ENCODE measurements at places on chromosomes 5 and 9.

- no peak for DNase-seq
Measured at GRCh38 chr5:98963019-98963418, 34.2 kb upstream of the CHD1 start.

DNA sequence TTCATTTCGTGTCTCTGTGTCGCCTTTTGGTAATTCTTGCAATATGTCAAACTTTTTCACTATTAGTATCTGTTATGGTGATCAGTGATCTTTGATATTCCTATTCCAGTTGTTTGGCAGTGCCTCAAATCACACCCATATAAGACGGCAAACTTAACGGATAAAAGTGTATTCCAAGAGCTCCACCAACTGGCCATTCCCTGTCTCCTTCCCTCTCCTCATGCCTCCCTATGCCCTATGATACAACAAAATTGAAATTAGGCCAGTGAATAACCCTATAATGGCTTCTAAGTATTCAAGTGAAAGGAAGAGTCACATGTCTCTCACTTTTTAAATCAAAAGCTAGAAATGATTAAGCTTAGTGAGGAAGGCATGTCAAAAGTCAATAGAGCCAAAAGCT lies 74.8 kb downstream of the CDK5RAP2 start:
- no peak for DNase-seq

DNA sequence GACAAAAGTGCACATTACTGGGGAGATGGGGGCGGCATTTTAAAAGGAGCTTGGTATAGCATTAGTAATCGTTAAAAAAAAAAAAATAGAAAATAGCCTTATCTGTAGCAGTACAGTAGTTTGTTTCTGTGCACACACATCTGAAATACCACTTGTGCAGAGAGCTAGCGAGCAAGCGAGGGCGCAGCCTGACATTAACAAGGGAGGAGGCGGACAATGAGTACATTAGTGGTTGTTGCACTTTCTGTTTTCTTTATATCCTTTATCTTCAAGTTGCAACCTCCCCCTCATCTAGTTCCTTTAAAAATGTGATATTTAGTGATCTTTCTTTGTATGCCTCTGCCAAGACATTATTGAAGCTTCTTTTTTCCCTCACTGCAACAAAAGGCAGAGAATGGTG lies 880 bp upstream of the PTPDC1 start:
- no peak for DNase-seq

DNA sequence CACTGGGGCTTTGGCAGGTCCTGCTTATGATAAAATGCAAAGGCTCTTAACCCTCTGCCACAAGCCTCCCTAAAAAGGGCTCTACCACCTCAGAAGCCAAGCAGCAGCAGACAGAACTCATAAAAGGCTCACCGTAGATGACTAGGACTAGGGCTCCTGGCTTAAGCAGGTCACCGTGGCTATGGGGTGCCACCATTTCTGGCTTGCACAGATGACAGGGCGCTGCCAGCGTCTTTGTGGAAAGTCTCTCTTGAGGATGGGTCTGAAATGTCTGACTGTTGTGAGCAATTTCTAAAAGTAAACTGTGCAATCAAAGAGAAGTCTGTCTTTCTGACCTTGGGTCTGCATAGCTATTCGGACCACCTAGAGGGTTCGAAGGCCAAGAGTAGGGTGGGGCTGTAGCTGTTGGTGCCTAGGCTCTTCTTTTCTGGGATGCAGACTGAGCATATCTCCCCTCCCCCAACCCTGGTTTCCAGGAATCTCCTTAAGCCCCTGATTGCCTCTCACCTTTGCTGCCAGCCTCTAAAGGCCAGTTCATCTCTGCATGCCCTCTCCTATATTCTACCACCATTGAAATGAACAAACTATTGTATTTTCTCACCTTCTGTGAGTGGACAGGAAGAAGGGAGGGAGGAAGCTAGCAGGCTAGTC lies 307.4 kb downstream of the ARHGAP26 start:
- DNase-seq = no peak

GRCh38 chr5:108765647-108766046 lies 17.9 kb downstream of the FER start:
- DNase-seq = no peak

- DNase-seq = no peak
Measured at GRCh38 chr5:27491047-27491446, 452.7 kb upstream of the CDH9 start.

DNA sequence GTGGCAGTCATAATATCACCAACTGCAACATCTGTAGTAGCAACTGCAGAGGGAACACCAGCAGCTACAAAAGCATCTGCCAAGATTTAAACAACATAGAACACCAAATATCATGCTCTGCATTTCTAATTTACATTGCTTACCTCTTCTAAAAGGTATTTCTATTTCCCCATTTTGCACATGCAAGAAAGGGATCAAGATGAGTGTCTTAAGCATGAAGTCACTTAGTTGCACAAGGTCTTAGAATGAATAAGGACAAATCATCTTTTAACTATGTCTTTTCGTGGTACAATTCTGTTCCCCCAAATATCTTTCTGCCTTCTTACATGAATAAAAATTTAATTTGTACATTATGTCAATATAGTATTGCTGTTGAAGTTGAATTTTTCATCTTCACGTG lies 1746.4 kb downstream of the EFNA5 start:
- no peak for DNase-seq

- DNase-seq = no peak
Measured at GRCh38 chr5:147057051-147057450, 177.8 kb upstream of the STK32A start.

- DNase-seq = no peak
Measured at GRCh38 chr5:174491265-174491664, 233.1 kb upstream of the MSX2 start.

GRCh38 chr5:32251871-32252458 lies 60.8 kb downstream of the MTMR12 start:
- DNase-seq = no peak

DNA sequence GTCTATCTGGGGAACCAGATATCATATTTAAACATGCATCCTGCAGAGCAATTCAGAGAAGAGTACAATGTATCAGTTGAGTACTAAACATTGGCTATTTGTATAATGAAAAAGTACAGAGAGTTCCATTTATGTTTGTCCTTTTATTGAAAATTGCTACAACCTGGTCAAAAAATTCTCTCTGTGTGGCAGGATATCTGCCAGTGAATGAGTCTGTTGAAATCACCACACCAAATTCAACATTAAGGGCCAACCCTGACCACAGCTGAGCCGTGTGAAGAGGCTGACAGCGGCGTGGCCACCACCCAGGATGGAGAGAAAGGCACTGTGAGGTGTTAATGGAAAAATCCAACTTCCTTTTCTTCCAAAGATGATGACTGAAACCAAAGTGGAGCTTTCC lies 422.7 kb upstream of the PIK3R1 start:
- no peak for DNase-seq

DNA sequence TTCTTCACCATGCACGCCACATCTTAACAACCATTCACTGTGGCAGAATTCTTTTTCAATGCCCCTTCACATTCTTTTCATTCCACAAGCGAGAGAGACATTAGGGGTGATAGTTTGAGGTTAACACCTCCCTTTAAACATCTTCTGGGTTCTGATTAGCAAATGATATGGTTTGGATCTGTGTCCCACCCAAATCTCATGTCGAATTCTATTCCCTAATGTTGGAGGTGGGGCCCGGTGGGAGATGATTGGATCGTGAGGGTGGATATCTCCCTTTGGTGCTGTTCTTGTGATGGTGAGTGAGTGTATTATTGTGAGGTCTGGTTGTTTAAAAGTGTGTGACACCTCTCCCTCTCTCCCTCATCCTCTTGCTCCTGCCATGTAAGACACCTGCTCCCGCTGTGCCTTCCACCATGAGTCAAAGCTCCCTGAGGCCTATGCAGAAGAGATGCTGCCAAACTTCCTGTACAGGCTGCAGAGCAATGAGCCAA lies 46.1 kb upstream of the RAI14 start:
- no peak for DNase-seq

DNA sequence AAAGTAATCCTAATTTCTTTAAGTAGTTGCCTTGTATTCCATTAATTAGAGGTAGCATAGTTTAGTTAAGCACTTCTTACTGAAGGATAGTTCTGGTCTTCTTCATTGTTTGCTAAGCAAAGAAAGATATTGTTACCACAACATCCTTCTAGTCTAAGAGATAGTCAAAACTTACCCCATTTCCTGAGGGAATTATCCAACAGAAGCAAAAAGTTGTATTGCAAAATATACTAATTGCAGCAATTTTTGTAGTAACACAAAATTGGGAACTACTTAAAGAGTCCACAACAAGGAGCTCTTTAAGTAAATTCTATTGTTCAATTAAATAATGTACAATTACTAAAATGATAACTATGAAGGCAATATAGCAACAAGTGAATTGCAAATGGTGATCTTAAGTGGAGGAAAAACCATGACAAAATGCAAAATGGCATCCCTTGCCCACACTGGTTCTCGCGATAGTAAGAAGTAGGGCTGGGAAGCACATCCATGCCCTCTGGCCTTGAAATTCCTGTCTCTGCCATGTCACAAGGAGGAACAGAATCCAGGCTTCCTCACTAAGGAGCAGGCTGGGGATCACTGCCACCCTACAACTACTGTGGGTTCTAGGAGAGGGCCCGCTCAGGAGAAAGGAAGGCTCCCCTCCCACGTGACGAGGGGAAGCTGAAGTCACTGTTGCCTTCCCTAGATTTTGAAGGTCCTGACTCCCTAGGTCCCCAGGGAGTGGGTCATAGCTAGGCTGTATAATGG lies 23.3 kb upstream of the MEGF9 start:
- no peak for DNase-seq

DNA sequence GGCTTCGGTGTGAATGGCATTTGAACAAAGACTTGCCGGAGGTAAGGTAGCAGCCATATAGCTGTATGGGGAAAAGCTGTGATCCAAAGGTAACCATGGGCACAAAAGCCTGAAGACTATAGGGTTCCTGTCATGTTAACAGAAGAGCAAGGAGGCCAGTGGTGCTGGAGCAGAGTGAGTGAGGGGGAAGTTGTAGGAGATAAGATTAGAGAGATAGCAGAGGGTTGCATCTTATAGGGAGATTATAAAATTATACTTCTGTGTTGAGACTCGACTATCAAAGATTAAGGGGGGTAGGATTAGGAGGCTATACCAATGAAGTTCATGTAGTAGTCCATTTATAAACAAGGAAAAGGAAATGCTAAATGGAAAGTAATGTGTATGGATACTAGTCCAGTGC lies 3.3 kb downstream of the NCBP1 start:
- DNase-seq = no peak

DNA sequence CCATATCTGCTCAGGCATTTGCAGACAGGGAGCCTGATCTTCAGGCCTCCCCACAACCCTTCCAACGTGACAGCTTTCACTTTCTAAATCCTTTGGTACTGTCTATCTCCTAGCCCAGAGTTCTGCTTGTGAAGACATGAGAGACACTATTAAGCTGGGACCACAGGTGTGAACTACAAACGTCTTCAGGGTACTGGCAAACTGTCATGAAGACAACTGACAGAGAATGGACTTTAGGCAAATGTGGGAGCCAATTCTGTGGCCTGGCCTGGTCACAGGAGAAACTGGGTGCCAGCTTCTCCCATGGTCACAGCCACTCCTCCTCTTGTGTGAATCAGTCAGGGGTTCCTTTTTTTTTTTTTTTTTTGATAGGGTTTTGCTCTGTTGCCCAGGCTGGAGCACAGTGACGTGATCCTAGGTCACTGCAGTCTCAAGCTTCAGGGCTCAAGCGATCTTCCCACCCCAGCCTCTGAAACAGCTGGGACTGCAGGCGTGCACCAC lies 10.4 kb downstream of the TRIM14 start:
- DNase-seq = no peak

GRCh38 chr9:127539982-127540663 lies 72.0 kb upstream of the STXBP1 start:
- DNase-seq = no peak

- no peak for DNase-seq
Measured at GRCh38 chr5:163838738-163839137, 333.3 kb downstream of the MAT2B start.

DNA sequence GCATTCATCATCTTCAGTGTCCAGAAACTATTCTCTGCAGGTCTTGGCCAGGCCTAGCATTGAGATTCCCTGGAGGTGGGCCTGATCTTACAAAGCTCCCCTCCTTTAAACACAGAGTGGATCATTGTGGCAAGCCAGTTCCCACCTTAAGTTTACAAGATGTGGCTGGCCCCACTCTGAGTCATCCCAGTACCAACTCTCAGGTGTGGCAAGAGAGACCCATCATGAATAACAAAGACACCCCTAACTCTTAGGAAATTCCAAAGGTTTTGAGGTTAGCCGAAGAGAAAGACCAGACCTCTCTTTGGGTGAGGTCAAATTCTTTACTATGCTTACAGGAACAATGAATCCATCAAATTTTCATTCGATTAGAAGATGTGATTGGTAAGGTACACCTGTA lies 78.2 kb downstream of the RFK start:
- DNase-seq = no peak

DNA sequence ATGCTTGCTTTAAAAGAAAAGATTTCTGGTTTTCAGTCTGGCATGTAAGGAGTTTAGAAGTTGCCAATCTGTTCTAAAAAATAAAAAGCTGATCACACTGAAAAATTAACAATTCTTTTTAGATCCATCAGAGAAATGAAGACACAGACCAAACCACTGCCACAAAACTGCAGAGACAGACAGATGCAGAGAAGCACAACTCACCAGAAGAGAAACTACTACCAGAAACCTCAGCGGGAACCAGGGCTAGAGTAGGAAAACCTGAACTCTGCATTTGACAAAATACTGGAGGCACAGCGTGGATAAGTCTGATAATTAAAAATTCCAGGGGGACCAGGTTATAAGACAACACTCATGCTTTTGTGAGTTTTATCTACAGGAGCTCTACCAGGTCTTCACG lies 28.8 kb downstream of the FBXL17 start:
- no peak for DNase-seq

DNA sequence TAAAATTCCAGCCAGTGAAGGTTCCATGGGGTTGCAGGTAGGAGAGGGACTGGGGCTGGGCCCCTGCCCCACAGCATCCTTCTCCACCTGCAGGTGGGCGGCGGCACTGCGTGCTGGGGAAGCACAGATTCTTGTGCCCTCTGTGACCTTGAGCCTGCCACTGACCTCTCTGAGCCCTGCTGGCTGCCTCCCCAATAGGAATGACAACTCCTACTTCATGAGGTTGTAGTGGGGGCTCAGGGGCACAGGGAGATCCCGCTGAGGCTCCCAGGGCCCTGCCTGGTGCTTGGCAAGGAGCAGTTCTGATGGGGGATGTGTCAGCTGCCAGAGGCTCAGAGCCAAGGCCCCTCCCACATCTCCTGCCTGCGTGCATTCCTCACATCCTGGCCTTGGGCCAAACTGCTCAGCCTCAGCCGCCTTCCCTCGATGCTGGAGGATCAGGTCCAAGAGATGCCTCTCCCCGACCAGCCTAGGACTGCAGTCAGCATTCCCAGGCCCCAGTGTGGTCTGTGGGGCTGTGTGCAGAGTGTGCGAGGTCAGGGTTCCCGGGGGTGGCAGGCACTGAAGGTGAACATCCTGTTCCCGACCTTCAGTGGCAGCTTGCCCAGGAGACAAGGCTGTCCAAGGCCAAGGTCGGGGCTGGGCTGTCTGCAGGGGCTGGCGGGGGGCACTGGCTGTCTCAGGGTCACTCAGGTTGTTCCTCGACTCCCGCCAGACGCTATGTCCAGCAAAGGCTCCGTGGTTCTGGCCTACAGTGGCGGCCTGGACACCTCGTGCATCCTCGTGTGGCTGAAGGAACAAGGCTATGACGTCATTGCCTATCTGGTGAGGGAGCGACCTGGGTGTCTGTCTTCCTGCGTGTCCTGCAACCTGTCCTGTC lies 7.0 kb downstream of the ASS1 start:
- no peak for DNase-seq

- no peak for DNase-seq
Measured at GRCh38 chr5:7816535-7816901, 34.4 kb downstream of the CFAP90 start.

- no peak for DNase-seq
Measured at GRCh38 chr9:70480405-70480980, 66.0 kb upstream of the KLF9 start.
